ENCODE measurements at places on chromosomes 1 and 21.

DNA sequence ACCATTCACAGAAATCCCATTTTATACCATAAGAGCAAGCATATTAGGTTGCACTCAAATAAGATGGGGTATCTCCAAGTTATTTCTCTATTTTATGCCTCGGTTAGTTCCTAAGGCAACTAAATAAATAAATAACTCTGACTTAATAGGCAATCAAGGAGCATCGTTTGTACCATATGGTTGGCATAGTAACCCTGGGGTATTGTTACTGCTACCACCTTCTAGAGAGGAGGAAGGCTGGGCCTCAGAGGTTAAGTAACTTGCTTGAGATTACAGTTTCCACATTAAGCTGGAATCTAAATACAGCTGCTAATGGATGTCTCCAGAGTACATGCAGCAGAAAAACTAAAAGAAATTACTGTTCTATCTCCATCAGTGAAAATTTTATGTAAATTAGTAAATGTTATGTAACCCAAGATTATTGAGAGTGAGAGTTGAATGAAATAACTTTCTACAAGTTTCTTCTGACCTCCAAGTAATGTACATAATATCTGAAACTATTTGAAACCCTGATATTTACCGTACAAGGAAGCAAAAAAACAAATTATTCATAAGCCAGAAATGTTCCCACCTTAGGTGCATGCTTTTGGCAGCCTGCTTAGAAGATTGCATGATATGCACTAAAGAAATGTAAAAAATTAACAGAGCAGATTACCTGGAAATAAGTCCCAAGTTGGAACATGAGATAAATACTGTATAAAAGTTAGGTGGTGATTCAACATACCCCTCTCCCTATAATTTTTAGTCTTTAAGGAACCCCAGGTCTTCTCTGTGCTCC, 127.0 kb downstream of the CRB1 start:
- DNase-seq: no peak

- DNase-seq: no peak
These were observed 13.6 kb downstream of the STYXL2 start for GRCh38 chr1:167107456-167107855.

- DNase-seq: peak; percentile 31
These were observed 15.7 kb downstream of the COL6A2 start for GRCh38 chr21:46113497-46114176.

DNA sequence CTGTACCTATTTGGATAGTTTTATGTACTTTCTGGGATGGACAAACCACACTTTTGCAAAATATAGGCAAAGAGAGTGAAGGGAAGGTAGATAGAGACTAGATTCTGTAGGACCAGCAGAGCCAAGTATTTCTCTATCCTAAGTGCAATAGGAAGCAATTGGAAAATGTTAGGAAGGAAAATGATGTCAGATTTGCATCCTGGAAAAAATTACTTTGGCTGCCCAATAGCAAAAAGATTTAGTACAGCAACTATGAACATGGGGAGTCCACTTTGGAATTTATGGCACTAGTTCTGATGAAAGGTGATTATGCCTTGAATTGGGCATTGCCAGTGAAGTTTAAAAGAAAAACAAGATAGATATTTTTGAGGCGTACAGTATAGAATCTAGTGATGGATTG, 50.7 kb upstream of the CACYBP start:
- DNase-seq: no peak

DNA sequence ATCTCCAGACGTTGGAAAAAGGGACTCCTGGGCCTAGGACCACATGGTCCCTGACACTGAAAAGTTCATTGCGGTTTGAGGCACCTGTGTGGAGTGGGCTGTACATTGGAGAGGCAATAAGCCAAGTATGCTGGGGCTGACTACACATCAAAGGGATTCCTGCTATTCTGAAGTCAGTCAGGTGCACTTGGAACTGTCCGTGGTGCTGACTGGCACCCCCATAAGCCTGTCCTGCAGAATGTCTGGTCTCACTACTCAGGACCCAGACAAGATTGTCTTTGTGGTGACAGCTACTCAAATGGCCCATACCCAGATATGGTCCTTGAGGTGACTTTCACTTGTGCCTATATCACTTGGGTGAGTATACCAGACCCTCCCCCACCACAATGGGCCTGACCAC, 150.6 kb downstream of the RWDD3 start:
- DNase-seq: peak; percentile 82
